NCI-H774 (cell line): ENCODE measurements at places on chromosomes 1 and 21.

GRCh38 chr1:207703712-207704111 is 48.1 kb upstream of the CD46 start:
- DNase-seq = no peak

GRCh38 chr1:117674521-117675400 is 68.9 kb downstream of the TENT5C start:
- no peak for DNase-seq

DNA sequence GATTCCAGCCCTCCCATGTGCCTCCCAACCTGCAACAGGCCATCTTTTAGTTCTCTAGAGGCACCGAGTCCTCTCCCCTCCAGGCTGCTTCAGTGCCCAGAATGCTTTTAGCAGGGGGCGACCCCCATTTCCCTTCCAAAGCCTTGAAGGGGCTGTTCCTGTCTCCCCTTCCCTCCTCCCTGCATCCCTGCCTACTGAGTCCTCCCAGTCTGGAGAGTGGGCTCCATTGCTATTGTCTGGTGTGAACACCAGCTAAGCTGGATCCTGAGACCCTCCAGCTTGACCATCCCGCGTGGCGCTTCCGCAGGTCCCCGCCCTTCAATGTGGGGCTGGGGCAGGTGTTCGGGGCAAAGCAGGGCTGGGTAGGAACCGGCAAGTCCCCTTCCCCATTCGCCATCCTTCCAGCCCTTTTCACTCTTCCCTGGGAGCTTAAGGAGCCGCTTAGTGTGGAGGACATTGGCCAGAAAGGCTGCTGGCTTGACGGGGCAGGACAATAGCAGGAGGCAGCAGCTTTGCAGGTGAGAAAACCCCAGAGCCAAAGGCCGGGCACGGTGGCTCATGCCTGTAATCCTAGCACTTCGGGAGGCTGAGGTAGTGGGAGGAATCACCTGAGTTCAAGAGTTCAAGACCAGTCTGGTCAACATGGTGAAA is 32.2 kb downstream of the PADI6 start:
- no peak for DNase-seq

DNA sequence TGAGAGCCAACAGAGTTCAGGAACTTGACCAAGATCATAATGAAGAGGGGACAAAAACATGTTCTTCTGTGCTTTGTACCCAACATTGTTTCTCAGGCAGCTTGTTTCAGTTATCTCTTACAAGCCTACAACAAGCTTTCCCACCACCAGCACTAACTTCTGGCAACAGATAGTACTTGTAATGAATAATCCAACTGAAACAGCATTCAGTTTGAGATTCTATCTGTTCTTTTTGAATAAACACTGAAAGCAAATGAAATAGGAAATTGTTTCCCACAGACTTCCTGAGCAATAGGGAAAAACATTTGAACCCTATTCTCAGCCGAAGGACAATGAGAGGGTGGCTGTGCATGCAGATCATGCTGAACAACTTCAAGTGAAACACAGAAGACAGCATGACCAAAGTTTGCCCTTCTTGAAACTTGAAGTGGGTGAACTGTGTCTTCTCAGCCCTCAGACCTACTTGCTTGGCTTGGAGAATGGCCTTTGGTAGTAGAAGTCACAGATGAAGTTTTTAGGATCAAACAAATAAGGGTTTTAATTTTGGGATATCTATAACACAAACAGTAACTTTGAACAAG is 11.2 kb upstream of the HOOK1 start:
- DNase-seq = no peak

- no peak for DNase-seq
Measured at GRCh38 chr1:160226623-160227022, 21.4 kb downstream of the PEA15 start.

DNA sequence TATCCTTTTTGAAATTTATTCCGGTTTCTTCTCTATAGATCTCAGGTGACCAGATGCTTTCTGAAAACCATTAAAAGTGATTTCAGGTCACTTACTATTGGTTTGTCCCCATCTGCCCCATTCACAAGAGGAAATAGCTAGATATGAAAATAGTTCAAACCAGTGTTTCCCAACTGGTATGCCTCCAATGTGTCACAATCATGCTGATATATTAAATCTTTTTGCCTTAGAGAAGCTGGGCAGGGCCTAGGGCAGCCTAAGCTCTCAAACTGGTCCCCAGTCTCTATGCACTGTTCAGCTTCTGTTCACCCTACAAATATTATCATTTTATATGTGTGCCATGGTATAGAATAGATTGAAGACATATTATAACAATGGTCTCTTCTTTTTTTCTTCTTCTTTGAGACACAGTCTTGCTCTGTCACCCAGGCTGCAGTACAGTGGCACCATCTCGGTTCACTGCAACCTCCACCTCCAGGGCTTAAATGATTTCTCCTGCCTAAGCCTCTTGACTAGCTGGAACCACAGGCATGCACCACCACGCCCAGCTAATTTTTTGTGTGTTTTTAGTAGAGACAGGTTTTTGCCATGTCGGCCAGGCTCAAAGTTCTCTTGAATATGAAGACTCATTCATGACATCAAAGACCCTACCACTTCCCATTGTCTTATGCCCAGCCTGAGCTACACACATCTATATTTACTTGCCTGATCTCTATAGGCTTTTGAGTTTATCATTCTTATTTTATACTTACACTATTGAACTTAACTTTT is 15.7 kb downstream of the PTPN22 start:
- no peak for DNase-seq

DNA sequence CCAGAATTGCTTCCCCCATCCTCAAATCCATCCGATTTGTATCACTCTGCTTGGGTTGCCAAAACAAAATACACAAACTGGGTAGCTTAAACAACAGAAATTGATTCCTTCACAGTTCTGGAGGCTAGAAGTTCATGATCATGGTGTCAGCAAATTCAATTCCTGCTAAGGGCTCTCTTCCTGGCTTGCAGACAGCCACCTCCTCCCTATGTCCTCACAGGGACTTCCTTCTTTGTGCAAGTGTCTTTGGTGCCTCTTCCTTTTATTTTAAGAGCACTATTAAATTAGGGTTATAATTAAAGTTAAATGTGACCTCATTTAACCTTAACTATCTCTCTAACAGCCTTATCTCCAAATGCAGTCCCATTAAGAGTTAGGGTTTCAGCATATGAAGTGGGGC is 112.8 kb downstream of the PLPP3 start:
- DNase-seq = no peak

GRCh38 chr1:242824435-242824834 is 299.9 kb upstream of the PLD5 start:
- no peak for DNase-seq

- no peak for DNase-seq
Measured at GRCh38 chr1:83318366-83318765, 680.6 kb downstream of the TTLL7 start.

DNA sequence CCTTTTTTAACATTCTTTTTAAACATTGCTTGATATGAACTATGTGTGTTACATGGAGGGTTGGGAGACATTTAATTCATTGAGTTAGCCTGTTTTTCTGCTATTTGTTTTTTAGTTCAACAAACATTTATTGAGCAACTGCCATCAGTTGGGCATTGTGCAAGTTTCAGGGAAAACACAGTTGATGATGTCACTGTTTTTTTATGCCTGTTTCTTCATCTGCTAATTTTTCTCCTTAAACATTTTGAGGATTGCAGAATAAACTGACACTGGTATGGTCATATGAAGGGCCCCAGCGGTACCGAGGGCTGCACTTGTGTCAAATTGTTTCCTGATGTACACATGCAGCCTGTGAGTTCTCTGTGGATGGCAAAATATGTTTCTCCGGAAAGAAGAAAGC is 253.0 kb downstream of the FGGY start:
- no peak for DNase-seq

DNA sequence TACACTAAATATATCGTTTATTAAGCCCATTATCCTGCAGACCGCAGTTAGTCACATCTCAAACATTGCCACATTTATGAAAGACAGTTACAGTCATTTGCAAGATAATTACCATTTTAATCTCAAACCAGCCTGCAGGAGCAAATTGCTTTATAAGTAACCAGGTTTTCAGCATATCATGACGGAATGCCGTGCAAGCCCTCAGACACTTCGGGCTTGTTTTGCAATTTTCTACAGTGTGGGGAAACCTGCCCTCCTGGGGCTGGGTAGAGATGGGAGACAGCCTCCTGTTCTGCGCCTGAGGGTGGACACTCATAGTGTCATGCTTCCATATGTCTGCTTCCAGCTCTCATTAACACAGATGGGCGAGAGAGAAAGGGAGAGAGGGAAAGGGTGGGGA is 563.9 kb downstream of the NPHP4 start:
- DNase-seq = no peak

DNA sequence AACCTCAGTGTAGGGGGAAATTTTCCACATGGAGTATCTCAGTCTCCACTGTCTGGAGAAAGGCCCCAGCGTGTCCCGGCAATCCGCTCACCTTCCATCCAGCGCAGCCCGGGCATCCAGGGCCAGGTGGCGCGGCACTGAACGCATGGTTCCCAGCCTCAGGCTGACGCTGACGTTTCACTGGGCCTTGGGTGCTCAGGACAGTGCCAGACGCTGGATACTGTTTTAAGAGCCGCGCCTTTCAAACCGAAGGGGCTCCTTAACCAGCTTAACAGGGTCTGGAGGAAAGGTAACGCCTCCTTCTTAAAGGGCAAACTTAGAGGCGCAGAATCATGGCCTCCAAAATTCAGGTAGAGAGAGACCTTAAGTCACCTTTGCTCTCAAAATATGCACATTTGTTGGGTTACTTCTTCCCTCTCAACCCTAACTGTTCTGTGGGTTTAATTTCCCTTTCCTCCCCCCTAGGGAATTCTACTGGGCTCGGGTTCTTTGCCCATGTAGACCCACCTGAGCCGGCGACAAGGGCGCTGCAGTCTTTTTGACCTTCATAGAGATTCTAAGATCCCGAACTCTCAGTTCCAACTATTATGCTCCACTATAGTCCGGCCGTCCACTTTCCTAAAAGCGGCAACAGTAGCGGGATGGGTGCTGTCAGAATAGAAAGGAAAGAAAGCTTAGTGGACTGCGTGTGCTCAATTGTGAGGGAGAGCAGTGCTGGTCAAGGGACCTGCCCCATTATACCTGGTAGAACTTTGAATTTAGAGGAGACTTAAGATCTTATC is 3.5 kb upstream of the LHX9 start:
- DNase-seq = no peak

- DNase-seq = no peak
Measured at GRCh38 chr21:42448686-42449085, 45.0 kb downstream of the UBASH3A start.

DNA sequence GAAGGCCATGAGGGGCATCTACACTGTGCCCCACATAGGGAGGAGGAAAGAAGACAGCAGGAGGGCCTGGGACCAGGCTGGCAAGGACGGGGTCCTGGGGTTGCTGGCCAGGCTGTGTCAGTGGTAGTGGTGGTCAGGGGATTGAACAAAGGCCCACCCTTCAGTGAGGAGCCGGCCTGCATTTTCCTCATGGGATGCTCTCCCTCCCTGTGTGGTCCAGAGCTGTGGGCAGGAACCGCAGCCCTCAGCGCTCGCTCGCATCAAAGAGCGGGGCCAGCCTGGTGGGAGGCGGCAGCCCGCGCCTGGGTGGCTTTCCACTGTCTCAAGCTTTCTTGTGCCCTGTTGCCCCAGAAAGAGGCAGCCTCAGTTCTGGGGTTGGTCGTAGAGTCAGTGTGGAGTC is 24.8 kb downstream of the LHX4 start:
- DNase-seq = no peak

- DNase-seq = no peak
Measured at GRCh38 chr1:187033693-187034390, 205.1 kb downstream of the PLA2G4A start.

DNA sequence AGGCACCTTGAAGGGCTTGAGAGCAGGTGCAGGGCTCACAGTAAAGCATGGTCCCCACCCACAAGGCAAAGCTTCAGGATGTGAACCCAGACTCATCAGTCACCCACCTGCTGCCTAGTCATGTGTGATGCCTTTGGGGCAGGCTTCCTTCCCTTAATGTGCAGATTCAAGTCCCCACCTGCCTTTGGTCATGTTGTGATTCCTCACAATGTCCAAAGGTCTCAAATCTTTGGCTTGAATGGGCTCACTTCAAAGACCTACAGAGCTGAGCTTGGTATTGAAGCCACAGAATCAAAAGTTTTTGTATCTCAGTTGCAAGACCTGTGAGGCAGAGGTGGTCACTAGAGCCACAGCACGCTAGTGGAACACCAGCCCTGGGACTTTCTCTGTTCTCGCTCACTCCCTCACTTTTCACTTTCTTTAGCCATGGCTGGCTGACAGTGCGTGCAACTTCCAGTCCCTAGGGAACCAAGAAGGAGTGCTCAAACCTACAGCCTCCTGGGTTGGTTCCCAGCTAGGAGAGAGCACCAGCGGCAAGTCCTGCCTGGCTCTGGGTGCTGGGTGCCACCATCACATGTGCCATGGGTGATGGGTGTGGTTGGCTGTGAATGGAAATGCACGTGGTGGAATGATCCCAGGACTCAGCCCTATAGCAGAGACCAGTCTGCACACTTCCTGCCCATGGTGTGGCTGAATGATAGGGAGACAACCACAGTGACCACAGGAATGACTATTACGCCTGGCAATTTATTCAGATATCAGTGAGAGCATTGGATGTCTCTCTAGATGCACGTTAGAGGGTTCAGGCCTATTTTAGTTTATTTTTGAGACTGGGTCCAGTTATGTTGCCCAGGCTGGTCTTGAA is 26.4 kb upstream of the CLIC6 start:
- no peak for DNase-seq

DNA sequence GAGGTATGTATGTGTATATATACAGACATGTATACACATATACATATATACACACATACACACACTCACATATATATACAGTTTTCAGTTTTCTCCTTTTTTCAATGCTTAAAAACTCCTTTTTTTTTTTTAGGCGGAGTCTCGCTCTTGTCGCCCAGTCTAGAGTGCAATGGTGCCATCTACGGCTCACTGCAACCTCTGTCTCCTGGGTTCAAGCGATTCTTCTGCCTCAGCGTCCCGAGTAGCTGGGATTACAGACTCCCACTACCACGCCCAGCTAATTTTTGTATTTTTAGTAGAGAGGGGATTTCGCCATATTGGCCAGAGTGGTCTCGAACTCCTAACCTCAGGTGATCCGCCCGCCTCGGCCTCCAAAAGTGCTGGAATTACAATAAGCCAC is 27.0 kb downstream of the STYXL2 start:
- no peak for DNase-seq

DNA sequence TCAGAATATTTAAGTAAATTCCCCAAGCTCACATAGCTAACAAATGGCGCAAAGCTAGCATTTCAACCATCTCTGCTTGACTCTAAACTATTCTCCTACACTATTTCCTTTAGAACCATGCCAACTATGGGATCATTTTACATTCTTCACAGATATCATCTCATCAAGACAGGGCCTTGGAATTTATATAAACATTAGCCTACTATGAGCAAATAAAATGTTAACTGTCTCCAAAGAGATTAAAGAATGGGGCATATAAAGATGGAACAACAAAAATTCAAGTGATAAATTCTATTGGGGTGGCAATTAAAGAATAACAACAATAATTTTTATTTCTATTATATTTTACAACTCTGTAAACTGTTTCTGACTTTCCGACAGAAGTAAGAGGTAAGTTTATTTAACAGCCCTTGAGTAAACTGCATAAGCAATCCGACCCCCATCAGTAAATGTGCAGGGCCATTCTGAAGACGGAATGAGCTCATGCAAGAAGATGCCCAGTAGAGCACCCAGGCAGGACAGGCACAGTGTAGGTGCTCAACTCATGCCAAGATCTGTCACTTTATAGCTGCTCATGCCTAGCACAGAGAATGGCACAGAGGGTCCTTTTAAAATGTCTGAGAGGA is 261.9 kb downstream of the VAV3 start:
- no peak for DNase-seq

- DNase-seq = no peak
Measured at GRCh38 chr1:43930168-43930948, 3.2 kb upstream of the ARTN start.

GRCh38 chr1:31792116-31792515 is 23.7 kb downstream of the SPOCD1 start:
- DNase-seq = no peak
